Natural killer cell treated with Interleukin-12 subunit alpha and Interleukin-12 subunit beta and Interleukin-15 and Interleukin-18, amount 100 ng/mL, for 72 hours (primary cell): ENCODE measurements at places on chromosomes 13 and 19. TPM values are rescaled to one million over a fixed set of nuclear protein-coding genes. Genes with fewer than 3 reads are reported as not detected.

GRCh38 chr13:19860884-19861655 is 2.4 kb downstream of the ZMYM5 start:
- H3K4me3 ChIP-seq = peak overlapping the region; percentile 96
- H3K27ac ChIP-seq = peak overlapping the region; percentile 98
- H3K4me1 ChIP-seq = peaks cover 27% of the 10 kb centered on the region
- DNase-seq = no peak
- H3K36me3 ChIP-seq = peaks cover 5% of the 10 kb centered on the region

- no peak overlapping the region for H3K4me3 ChIP-seq
- no peak for DNase-seq
- H3K27ac ChIP-seq = no peak overlapping the region
- H3K36me3 ChIP-seq = no peaks in the 10 kb centered on the region
- H3K27me3 ChIP-seq = no peaks in the 10 kb centered on the region
Measured at GRCh38 chr13:22454586-22454985, 726.2 kb upstream of the SGCG start.

DNA sequence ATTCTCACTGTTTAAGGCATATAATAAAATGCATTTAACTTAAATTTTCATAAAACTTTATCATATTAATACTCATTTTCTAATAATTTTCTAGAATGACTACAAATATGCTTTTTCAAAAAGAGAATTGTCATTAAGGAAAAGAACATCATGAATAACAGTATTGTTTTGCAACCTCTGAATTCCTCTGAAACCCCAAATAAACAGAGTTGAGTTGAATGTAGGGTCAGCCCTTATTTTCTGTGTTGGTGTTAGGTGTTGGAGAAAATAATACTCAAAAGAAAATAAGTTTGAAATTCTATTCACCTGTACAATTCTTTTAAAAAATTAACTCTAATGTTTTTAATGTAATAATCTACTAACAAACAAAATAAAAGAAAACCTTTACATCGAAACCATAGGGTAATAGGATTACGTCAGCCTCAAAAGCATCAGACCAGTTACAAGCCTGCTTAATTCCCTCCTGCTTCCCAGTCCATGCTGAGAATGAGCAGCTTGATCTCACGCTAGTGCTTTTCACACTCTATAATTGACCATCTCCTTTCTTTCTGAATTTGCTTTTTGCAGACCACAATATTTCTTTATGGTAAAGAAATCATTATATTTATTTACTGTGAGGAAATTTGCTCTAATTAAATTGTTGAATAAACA is 160.9 kb downstream of the PCDH9 start:
- no peak overlapping the region for H3K4me3 ChIP-seq
- no peak overlapping the region for H3K27ac ChIP-seq
- H3K36me3 ChIP-seq = no peaks in the 10 kb centered on the region
- H3K4me1 ChIP-seq = peaks cover 3% of the 10 kb centered on the region
- DNase-seq = no peak
- no peaks in the 10 kb centered on the region for H3K27me3 ChIP-seq

DNA sequence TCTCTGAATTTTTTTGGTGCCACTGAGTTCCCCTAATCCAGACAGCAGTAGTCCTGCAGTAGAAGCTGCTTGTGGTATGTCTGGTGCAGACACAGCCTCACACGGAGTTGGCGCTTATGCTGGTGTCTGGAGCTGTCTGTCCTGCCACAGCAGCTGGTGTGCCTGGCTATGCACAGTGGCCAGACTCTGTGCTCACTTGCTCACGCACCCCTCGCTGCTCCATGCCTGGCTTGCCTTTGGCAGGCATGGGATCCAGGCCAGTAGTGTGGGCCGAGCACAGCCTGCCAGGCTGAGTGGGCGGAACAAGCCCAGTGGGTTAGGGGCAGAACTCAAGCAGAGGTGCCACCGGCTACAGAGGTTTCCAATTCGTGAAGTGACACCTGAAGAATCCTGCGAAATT is 845.9 kb upstream of the PCDH9 start:
- H3K27me3 ChIP-seq = no peaks in the 10 kb centered on the region
- H3K36me3 ChIP-seq = no peaks in the 10 kb centered on the region
- no peaks in the 10 kb centered on the region for H3K4me1 ChIP-seq

DNA sequence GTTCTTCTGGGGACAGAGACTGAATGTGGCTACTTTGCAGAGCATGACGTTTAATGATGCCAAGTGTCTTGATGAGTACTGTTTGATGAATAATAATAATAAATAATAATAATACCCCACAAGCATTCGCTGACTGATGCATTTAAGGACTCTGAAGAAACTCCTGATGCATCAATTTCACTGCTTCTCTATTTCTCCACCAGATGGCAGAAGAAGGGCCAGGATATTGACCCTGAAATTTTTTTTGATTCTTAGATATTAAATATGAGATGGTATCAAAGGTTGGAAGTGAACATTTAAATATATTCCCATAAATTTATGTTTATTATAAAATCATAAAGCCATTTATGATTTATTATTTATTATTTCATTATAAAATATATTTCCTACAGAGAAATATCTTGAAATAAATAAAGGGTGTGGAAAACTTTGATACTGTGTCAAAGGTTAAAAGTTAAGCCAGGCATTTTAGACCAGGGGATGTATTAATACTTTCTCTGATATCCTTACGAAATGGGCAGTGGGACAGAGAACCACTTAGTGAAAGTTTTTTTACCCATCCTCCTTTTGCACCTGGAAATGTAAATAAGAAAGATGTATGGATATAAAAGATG is 170.9 kb downstream of the LACC1 start:
- peaks cover 42% of the 10 kb centered on the region for H3K27me3 ChIP-seq
- no peak overlapping the region for H3K27ac ChIP-seq
- DNase-seq = no peak
- H3K4me3 ChIP-seq = no peak overlapping the region

DNA sequence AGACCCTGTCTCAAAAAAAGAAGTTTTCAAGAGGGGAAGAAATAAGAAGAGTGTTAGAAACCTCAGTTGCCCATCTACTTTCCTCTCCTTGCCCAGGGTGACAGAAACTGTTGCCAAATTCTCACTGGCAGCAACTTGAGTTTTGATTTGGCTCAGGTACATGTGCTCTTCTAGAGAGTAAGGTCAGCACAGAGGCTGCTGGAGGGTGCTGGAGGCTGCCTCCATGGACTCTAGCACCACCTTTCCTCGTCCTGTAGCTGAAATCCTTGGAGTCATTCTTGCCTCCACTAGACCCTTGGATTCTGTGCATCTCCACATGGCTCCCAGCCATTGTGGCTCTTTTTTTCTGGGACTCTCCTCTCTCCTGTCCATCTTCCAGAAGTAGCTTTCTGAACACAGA is 149.1 kb downstream of the TM9SF2 start:
- no peaks in the 10 kb centered on the region for H3K36me3 ChIP-seq
- H3K27me3 ChIP-seq = no peaks in the 10 kb centered on the region
- H3K4me3 ChIP-seq = no peak overlapping the region

DNA sequence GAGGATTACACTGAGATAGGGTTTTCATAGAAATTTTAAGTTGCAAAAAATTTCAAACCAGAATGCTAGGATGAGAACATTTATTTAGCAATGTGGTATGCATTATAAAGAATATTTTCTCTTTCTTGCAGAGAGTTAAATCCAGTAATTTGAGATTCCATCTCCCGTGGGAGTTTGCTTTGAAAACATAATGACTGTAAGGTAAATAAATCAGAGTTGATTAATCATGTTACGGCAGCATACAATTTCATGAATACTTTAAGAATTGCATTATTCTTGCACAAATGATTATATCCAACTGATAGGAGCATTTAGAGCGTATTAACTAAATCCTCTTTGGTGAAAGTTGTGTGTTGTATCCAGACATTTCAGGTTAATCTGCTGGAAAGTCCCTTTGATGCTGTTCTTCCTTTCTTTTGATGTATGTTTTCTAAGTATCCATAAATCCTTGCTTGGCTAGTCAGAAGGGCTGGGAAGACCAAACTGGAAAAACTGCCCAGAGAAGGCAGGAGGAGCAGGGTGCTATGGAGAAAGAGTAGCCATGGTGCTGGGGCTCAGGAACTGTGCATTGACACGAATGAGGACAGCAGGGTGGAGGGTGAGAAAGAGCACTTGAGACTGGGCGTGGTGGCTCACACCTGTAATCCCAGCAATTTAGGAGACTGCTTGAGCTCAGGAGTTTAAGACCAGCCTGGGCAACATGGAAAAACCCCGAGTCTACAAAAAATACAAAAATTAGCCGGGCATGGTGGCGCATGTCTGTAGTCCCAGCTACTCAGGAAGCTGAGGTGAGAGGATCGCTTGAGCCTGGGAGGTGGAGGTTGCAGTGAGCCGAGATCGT is 4.8 kb upstream of the GJA3 start:
- H3K27me3 ChIP-seq = peaks cover 59% of the 10 kb centered on the region
- H3K4me1 ChIP-seq = peaks cover 4% of the 10 kb centered on the region
- H3K4me3 ChIP-seq = no peak overlapping the region
- no peak for DNase-seq

The SSBP4 gene
- 271 TPM for total RNA-seq

DNA sequence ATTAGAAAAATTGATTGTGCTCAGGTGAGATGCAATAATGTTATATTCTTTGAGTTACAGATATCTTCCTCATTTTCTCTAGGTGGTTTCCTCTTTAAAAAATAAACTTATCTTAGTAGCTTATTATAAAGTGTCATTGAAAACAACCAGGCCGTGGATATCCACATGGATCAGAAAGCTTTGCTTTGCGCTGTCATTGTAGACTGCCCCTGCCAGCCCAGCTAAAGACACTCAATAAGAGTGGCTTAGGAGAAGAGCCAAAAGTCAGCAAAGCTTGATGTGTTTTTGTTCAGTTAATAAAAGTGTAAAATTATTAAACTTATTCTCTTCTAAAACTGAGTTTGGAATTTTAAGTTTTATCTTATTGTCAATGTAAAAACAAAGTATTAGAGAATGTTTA is 34.4 kb downstream of the TPP2 start:
- peaks cover 7% of the 10 kb centered on the region for H3K4me1 ChIP-seq
- H3K4me3 ChIP-seq = no peak overlapping the region
- no peak for DNase-seq
- H3K27me3 ChIP-seq = no peaks in the 10 kb centered on the region
- peaks cover 34% of the 10 kb centered on the region for H3K36me3 ChIP-seq

The MAP2K7 gene
- 45.2 TPM for total RNA-seq

- H3K27me3 ChIP-seq = no peaks in the 10 kb centered on the region
- no peak for DNase-seq
- H3K4me3 ChIP-seq = no peak overlapping the region
- no peaks in the 10 kb centered on the region for H3K4me1 ChIP-seq
- H3K27ac ChIP-seq = no peak overlapping the region
- H3K36me3 ChIP-seq = peaks cover 12% of the 10 kb centered on the region
Measured at GRCh38 chr13:69296130-69296529, 811.5 kb upstream of the ATXN8OS start.

The KXD1 gene
- 105 TPM for total RNA-seq

GRCh38 chr13:51397262-51397941 is 55.4 kb downstream of the INTS6 start:
- H3K4me1 ChIP-seq = peaks cover 36% of the 10 kb centered on the region
- no peak overlapping the region for H3K4me3 ChIP-seq
- H3K27ac ChIP-seq = no peak overlapping the region
- DNase-seq = no peak
- H3K36me3 ChIP-seq = no peaks in the 10 kb centered on the region

DNA sequence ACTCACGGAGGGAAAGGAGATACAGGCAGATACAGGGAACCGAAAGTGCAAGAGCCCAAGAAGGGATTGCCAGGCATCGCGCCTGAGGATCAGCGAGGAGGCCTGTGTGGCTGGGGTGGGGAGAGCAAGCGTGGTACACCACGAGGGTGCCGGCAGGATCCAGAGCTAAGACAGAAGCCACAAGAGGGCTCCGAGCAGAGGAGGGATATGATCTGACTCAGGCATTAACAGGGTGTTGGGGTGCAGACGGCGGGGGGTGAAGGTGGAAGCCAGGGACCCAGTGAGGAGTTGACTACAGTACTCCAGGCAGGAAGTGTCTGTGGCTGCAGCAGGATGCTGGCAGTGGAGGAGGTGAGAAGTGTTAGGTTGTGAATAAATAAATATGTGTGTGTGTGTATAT is 5.4 kb upstream of the PPP1R37 start:
- peak overlapping the region; percentile 86 for H3K27ac ChIP-seq
- no peaks in the 10 kb centered on the region for H3K27me3 ChIP-seq
- H3K4me1 ChIP-seq = peaks cover 37% of the 10 kb centered on the region
- peak overlapping the region; percentile 82 for H3K4me3 ChIP-seq
- DNase-seq = peak; percentile 86

The FXYD1 gene
- total RNA-seq = not detected

The ZNF738 gene
- total RNA-seq = 9.7 TPM

DNA sequence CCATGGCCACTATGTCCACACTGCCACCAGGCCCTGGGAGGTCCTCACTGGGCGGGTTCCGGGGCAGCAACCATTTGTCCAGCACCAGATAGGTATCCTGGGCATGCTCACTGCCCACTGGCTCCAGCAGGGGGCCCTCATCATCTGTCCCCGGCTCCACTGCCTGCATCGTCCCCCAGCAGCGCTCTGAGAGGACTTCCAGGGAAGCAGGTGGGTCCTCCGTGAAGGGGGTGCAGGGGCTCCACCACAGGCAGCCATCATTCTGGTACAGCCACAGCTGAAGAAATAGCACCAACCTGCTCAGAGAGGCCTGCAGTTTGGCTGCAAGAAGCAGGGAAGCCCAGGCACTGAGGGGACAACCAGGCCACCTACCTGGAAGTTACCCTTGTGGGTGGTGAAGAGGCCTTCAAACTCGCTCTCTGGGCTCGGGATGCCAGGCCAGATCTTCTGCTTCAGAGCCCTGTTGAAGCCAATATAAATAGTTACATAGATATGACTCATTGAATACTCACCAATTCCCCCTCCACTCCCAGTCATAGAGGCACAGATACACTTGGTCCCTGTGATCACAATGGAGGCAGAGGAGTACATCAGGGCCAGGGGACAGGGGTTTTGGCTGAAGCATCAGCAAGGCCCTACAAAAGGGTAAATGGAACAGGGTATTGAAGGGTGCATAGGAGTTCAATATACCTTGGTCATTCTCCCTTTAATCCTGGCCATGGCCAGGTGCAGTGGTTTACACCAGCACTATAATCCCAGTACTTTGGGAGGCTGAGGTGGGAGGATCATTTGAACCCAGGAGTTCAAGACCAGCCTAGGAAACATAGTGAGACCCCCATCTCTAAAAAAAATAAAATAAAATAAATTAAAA is 4.1 kb downstream of the SWSAP1 start:
- peaks cover 5% of the 10 kb centered on the region for H3K36me3 ChIP-seq
- H3K27ac ChIP-seq = no peak overlapping the region
- DNase-seq = no peak
- H3K4me1 ChIP-seq = peaks cover 33% of the 10 kb centered on the region
- no peaks in the 10 kb centered on the region for H3K27me3 ChIP-seq
- H3K4me3 ChIP-seq = peak overlapping the region; percentile 11

The PPM1N gene
- 3.2 TPM for total RNA-seq
